NCI-H345 (cell line): ENCODE measurements at places on chromosomes 2 and 18.

DNA sequence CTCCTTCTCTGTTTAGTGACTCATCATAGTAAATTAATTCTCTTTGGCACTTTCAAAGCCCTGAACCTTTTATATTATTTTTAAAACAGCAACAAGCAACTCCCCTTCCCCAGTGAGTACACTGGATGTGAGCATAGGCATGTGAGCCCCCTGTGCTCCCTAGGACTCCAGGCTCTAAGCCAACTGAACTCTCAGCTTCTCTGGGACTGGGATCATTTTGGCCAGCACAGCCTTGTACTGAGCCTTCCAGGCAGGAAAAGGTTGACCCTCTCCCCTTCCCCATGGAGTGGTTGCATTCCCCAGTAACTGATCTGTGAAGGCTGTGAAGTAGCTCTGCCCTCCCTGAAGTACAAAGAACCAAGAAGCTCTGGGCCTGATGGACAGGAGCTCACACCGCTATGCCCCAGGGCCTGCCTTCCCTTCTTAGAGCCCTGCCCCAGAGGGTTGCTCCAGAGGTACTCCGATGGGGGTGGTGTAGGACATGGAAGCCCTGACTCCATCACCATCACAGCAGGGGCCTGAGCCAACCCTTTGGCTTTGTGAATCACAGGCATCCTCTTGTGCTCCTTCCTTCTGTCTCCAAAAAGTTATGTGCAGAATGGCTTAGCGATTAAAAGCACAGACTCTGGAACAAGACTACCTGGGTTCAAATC is 57.8 kb downstream of the ADD2 start:
- DNase-seq: no peak

- DNase-seq: no peak
Measured at GRCh38 chr2:149021761-149022160, 16.7 kb upstream of the LYPD6B start.

DNA sequence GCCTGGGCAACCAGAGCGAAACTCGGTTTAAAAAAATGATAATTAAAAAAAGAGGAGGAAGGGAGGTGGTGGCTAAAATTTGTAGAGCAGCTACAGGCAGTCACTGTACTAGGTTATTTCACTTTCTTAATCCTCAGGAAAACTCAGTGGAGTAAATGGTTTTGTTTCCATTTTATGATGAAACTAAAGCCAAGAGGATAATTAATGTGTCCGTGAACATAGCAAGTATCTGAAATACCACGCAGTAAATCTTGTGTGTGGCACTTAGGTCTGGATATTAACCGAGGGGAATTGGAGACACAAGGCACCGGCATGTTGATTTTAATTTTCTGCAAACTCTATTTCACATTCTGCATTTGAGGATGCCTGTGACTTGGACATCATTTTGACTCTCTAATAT is 14.5 kb downstream of the SH3BP4 start:
- no peak for DNase-seq

GRCh38 chr2:48438266-48438665 is 91.7 kb upstream of the STON1 start:
- no peak for DNase-seq

DNA sequence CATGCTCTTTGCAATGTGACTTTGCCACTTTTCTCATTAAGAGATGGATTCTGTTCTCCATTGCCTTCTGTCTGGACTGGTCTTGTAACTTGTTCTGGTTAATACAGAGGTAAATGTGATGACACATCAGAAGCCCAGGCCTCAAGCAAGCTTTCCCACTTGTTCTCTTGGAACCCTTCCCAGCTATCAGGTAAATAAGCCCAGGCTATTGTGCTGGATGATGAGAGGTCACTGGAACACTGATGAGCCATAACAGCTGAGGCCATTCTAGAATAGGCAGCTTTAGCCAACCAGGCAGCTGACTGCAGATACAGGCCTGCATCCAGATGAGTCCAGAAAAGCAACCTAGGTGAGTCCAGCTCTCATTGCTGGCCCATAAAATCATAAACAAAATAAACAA is 1007.0 kb upstream of the ACVR2A start:
- DNase-seq: peak; percentile 70

DNA sequence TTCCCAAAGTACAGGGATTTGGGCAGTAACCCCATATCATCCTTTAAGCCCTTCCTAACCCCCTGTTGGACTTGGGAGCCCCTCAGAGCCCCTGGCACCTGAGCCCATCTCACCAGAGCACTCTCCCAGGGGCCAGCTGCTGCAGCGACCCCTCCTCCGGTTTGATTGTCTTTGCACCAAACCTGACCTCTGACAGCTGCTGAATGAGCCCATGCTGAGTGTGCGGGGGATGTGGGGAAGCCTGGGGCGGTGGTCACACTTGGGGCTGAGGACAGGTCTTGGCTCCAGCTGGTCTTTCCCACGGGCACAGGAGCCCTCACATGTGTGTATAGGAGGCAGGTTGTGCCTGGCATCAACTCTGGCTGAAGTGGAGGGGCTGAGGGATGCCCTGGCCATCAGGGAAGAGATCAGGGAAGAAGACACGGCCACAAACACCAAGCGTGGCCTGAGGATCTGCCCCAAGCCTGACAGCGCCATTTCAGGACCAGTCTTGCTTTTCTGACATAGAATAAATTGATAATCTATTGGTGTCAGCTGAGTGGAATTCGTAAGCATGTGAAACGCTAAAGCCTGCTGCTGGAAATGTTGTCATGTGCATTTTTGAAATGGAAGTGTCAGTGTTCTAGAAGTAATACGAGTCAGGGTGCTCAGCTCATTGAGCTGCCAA is 102.4 kb downstream of the ACKR3 start:
- no peak for DNase-seq

DNA sequence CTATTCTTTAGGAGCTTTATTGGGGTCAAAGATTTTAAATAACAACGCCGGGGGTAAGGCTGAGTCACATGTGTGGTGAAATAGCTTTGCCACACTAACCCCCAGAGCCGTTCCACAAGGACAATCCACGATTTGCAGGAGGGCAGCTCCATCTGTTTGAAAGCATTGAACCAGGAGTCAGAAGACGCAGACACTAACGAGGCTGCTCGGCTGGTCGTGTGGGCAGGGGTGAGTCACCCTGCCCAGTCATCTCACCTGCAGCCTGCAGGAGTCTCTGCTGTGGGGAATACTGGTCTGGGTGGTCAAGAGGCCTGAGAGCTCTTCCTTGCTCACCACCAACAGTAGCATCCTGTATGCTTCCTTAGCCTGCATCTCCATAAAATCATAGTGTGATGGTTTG is 149.2 kb upstream of the NCK2 start:
- DNase-seq: no peak

GRCh38 chr18:55338978-55339650 is 248.9 kb downstream of the TCF4 start:
- DNase-seq: no peak

- DNase-seq: no peak
Measured at GRCh38 chr2:217035967-217036366, 176.1 kb upstream of the TNP1 start.

- no peak for DNase-seq
Measured at GRCh38 chr2:56215911-56216310, 32.1 kb downstream of the CCDC85A start.

DNA sequence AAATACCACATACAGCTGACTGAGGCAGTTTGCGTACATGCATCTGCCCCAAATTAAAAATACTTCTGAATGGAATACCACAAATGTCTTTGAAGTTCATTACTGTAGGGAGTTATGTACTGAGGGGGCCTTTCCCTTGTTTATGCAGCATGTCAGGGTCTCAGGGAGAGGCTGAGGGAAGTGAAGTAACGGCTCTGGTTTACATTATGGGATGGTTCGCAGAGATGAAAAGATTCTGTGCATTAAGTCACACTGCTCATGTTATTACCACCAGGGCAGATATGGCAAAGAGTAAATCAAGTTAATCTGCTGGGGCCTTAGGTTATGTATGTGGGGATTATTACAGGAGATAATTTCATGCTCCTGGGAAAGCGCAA is 385.9 kb upstream of the RND3 start:
- no peak for DNase-seq

DNA sequence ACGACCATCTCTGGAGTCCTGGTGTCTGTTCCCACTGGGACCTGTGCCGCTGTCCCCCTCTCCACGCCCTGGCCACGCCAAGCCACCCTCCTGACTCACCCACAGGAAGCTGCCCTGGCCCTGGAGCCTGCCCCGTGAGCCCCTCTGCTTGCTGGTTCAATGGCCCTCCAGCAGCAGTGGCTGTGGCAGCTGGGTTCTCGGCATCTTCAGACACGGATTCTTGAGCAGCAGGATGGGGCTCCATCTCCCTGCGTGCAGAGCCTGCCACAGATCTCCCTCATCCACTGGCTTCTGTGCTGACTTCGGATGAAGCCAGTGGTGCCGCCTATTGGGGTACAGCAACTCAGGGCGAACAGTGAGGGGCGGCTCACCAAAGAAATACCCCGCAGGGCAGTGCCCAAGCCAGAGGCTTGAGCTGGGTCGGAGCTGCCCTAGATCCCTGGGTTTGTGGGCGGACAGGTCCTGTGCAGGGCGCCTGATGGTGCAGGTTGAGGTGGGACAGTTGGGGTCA is 14.0 kb downstream of the CAPN10 start:
- no peak for DNase-seq

DNA sequence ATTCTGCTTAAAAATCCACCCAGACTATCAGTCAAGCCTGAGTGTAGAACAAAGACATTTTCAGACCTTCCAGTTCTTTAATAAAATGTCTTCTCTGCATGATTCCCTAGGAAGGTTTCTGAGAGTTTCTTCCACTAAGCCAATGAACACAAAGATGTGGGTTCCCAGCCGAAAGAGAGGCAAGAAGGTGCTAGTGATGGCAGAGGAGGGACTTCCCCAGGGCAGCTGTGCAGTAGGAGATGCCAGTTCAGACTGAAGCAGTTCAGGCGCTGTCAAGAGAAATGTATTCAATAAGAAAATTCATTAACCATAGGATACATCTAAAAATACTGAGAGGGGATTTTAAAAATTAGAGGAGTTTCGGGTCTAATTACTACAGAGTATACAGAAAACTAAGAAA is 83.3 kb downstream of the RND3 start:
- no peak for DNase-seq

DNA sequence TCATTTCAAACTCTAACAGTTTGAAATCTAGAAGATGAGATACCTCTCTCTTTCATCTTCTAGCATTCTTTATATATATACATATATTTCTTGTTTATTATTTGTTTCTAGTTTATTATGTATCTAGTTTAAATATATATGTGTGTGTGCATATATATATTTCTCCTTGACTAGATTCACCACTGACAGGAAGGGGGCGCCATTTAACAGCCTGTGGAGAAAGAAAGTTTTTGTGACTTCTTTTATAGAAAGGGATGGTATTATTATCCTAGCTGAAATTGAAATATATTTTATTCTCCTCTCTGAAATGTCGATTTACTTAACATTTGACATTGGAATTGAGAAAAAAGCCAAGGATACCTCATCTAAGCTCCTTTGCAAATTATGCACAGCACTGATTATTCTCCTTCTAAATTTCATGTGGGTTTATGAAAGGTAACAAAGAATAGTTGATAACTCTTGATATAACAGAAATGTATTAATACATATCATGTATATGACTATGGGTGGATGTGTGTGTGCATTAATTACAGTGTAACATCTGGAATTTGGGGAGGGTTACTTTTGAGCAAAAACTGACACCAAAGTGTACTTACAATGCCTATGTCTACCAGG is 160.7 kb upstream of the NT5C1B start:
- DNase-seq: peak; percentile 63

GRCh38 chr18:14746897-14747296 is 1.1 kb upstream of the ANKRD30B start:
- no peak for DNase-seq

- no peak for DNase-seq
Measured at GRCh38 chr2:9260464-9260918, 53.9 kb downstream of the ASAP2 start.

DNA sequence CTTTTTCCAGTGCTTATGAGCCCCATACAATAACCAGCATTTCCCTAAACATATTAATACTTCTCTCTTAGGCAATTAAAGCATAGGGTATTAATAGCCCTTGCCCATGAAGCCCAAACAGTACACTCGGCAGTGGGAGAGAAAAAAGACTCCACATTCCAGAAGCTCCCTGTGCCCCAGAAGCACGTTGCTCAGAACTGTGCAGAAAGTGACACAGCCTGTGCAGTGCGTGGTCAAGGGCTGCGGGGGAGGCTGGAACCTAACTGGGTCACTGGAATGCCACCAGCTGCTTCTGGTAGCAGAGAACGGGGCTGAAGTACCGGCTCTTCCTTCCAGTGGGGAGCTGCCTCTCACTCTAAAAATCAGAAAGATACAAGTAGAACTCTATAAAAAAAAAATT is 32.7 kb downstream of the EIPR1 start:
- no peak for DNase-seq

DNA sequence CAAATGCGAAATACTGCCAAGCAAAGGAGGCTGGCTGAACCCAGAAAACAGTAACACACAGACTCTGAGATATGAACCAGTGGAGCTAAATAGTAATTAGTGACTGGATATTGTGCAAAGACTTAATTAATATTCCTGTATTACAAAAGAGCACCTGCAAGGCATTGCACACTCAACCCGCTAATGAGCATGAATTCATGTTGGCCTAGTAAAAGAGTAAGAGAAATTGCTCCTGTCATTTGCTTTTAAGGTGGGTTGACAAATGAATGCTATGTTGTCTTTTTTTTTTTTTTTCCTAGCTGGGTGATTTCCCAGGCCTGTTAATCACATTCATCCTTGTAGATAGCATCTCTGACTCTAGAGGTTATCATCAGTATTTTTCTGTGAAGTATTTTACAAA is 87.0 kb upstream of the CERS6 start:
- no peak for DNase-seq

DNA sequence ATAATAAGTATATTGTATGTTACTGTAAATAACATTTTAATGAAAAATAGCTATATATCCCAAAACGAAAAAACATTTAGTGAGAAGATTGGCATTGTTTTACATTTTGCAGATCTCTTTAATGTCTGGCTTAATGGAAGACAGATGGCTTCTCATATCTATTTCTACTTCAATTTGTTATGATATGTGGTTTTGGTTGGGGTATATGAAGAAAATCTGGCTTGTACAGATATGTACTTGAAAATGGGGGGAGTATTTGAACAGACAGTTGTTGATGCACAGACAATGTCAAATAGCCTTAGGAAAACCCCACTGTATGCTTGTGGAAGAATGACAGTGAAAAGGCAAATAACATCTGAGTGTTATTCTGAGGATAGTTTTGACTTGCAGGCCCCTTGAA is 23.6 kb upstream of the GMCL1 start:
- DNase-seq: no peak
